Transverse colon (tissue), 4 donors: ENCODE measurements at places on chromosomes 4 and X.

DNA sequence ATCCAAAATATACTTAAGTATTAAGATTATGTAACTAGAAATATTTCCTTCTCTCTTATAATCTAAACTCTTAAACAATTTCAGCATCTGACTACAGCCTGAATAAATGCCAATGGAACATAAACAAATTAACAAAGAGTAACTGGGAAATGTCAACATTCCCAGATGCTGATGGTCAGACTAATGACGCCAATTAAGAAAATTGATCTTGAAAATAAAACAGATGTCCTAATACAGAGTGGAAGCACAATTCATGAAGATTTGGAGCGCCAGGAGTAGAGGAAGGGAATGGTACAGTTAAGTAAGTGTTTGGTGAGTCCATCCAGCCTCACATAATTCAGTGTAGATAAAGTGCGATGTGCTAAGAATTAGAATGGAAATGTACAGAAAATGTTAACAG, 203.7 kb upstream of the NWD2 start:
- no peak for DNase-seq

DNA sequence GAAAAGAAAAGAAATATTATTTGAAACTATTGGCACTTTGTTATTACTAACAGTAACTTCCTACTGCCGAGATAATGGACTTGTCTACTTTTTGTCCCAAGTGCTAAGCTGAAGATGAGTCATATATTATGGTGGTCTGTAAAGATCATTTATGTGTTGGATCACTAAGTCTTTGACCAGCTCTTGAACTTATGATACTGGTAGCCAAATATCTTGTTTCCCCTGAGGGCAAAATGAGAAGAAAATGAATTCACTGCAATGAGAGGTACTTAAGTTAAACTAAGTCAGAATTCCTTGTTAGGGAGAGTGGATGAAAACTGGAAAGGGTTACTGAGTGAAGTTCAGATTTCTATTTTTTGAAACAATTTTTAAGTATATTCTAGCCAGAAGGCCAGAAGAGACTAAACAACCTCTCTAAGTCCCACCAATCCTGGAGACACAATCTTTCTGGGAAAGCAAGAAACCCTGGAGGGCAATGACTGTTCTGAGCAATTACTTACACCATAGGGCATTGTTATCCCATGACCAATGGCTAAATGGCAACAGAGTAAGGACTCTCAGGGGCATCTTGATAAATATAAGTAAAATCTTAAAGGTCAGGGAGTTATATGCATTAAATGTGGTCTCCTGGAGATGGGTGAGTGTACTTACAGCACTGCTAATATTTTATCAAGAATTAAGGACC, 287.7 kb downstream of the STIM2 start:
- no peak for DNase-seq

DNA sequence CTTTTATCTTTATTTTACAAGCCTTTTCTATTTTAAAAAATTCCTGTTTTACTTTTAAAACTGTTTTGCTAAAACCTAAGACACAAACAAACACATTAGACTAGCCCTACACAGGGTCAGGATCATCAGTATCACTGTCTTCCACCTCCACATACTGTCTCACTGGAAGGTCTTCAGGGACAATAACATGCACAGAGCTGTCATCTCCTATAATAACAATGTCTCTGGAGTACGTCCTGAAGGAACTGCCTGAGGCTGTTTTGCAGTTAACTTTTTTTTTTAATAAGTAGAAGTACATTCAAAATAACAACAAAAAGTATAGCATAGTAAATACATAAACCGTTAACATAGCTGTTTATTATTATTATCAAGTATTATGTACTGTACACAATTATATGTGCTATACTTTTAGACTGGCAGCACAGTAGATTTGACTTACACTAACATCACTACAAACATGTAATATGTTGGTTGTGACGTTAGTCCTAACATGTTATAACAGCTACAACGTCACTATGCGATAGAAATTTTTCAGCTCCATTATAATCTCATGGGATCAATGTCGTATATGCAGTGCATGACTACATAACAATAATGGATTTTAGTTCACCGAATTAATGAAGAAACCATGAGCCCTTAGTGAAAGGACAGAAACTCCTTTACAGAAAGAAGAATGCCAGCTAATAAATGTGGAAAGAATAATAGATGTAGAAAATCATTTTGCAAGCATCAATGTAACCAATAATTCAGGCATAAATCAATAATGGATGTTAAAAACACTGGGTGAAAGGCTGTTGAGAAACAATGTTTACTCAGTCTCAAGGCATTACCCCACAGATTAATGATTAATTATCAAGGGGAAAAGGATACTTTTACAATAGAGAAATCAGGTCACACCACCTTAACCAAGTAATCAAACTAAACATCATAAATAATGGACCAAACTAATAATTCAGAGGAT, 49.2 kb downstream of the FBXW7 start:
- no peak for DNase-seq

- no peak for DNase-seq
Measured at GRCh38 chr4:28248269-28248668, 1387.6 kb downstream of the STIM2 start.

- DNase-seq, result no peak
Measured at GRCh38 chr4:137952116-137952515, 290.0 kb downstream of the SLC7A11 start.

DNA sequence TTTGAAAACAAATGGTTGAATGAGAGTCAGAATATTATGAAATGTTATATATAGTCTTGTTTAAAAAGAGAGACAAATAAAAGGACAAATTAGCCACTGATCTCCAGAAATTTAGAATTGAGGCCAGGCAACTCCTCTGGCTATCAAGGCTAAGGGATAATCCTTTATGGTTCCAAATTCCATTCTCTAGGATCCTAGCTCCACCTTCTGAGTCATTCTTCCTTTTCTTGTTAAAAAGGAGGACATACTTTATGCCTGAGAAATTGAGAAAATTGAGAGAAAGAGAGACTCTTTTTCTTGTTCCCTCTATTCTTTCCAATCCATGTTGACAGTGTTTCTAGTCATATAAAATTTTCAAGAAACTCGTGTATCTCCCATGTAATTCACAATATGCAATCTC, 1299.5 kb downstream of the FSTL5 start:
- no peak for DNase-seq

- no peak for DNase-seq
Measured at GRCh38 chr4:110610620-110610939, 12.3 kb downstream of the PITX2 start.
